Right cardiac atrium (tissue), 5 donors: ENCODE measurements at places on chromosomes 1 and 21. TPM values are rescaled to one million over a fixed set of nuclear protein-coding genes. Genes with fewer than 3 reads are reported as not detected.
A peak's percentile ranks its signal among the peaks of the same experiment; 100 is the strongest.

INKA2 gene
- 25.6 TPM for total RNA-seq

FMO3 gene
- total RNA-seq: 1.2 TPM

DNA sequence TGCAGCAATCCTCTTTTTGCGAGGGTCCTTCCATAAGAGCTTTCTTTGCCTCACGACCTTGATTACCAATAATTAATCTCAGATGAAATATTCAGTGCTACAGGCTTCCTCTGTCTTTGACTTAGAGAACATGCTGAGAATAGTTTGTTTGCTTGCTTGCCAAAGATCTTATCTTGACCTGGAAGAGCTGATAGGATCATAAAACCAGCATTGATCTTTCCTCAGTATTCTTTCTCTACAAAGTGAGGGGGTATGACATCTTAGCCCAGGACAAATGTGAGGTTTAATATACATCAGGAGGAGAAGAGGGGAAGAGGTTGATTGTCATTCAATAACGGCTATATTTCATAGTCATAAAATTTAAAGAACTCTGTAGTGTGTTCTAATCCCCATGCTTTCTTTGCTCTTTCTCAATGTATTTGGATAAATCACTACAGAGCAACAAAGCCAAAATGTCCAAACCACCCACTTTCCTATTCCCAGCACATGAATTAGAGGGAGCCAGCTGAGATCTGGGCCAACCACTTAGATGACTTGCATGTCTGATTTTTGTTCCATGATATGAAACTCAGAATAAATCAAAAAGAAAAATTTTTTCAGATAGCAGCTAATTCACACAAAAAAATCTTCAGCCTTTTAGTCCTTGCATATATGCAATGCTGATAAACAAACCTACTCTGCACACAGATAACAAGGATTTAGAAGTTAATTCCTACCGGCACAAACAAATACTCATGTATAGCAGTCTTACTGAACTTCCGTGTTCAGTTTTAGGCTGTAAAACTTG is 50.5 kb upstream of the IPO9 start:
- DNase-seq: no peak

- DNase-seq: no peak
Observed at GRCh38 chr1:208239473-208240381, 4.5 kb downstream of the PLXNA2 start.

GRCh38 chr21:46459356-46460112 is 843 bp downstream of the DIP2A start:
- peak; percentile 77 for DNase-seq

DNA sequence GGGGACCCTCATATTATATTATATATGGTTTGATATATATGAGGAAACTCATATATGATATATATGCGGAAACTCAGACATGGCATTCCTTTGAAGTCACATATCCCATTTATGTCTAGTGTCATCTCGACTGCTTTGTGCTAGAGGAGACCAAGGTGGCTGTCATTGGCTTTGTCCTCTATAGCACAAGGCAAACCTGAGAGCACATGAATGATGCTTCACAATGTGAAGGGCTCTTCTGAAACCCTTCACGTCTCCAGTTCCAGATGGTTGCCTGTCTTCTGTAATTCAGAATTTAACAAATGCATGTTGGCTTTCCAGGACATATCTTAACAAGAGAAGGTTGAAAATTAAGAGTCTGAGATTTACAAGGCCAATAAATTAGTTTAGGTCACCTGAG is 303.6 kb downstream of the BARHL2 start:
- DNase-seq: no peak

DNA sequence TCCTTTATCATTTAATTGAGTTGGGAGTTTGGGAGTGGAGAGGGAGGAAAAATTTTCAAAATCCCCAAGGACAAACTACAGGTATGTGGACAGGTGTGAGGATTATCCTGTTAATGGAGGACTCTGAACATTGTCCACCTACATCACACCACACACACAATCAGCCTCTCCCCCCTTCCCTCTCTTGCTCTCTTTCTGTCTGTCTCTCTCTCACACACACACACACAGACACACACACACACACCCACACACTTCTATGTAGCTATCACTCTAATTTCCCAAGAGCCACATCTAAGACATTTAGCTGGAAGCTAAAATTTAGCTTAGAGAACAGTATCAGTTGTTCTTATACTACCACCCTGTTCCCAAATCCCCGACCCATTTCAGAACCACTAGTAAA is 1.5 kb downstream of the S100A8 start:
- DNase-seq: no peak
